ENCODE measurements at places on chromosomes 5 and 9.

DNA sequence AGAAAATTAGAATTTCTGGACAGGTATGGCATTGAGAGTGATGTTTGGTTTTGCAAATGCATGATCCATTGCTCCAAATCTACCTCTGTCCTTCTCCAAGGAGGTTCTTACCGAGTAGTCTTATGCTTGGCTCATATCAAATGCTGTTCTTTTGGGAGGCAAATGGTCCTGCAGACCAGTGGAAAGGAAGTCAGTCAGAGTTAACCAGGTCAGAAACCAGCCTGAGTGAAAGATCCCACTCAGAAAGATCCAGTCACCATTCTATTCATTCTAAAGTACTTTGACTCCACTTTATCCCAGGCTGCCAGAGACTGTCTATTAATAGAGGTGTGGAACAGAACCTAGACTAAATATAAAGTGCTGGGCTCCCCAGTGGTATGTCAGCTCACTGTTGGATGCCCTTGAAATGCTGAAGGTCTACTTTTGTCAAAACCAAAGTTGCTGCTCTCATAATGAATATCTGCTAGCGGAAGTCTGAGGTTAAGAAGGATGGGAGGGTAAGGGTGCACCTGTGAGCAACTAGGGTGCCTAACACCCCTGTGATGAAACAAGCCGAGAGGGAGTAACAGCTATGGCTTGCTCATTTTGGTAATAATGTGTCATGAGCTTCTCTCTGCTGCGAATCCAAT is 302.2 kb downstream of the ZNF608 start:
- no peak for DNase-seq

DNA sequence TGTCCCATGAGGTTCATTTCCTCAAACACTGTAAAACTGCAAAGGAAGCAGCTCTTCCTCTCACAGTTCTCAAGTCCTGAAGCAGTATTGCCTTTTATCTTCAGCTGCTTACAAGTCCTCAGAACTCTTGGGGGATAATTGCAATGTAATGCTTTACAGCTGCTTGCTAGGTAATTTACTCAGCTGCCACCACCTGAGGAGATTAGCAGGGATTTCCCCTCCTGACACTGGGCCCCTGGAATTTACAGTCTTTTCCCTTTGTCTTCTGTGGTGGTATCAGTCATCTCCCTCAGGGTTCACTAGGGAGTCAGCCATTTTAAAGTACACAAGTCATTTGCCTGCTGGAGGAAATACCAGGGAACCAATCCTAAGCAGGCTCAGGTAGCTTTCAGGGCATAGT is 754.3 kb upstream of the GRAMD2B start:
- DNase-seq: no peak

- no peak for DNase-seq
Observed at GRCh38 chr9:111985315-111985714, 88.7 kb downstream of the UGCG start.

GRCh38 chr5:129593525-129593924 is 133.4 kb downstream of the ADAMTS19 start:
- no peak for DNase-seq

DNA sequence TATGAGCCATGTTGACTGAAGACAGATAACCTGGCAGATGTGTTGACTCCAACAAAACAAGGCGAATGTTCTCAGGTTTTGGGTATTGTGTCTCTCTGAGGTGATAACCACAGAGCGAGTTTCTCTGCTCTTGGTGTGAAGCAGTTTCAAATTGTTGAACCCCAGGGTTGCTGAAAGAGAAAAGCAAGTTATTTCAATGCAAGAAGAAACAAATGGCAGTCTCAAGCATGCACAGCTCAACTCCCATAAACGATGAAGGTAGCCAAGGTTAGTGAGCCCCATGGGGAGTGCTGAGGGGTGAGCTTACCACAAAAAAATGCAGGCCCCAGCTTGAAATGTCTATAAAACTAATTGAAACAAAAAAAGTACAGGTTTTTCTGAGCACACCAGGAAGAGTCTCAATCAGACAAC is 220.8 kb upstream of the DAPK1 start:
- no peak for DNase-seq
